Ascending aorta (tissue), 2 donors: ENCODE measurements at places on chromosomes 5 and 9. TPM values are rescaled to one million over a fixed set of nuclear protein-coding genes. Genes with fewer than 3 reads are reported as not detected.

DNA sequence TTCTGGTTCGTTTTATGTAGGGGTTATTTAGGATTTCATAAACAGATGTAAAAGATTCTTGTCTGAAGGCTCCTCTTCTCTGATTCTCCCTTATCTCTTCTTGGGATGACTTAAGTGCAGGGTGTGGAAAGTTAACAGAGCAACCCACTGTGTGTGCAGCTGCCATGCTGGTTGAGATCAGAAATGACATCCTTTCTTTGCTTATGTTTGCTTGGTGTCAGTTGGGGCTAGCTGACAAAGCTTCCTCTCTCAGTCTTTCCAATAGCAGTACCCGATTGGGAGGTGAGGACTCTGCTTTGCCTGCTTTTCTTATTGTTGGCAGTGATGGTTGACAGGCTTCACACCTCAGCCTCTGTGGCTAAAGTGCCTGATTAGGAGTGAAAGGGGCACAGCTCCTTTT is 26.5 kb downstream of the OGN start:
- no peak overlapping the region for H3K27ac ChIP-seq
- H3K27me3 ChIP-seq, result no peaks in the 10 kb centered on the region
- no peak for DNase-seq
- H3K4me3 ChIP-seq, result no peak overlapping the region
- H3K4me1 ChIP-seq, result no peaks in the 10 kb centered on the region
- H3K36me3 ChIP-seq, result no peaks in the 10 kb centered on the region

DNA sequence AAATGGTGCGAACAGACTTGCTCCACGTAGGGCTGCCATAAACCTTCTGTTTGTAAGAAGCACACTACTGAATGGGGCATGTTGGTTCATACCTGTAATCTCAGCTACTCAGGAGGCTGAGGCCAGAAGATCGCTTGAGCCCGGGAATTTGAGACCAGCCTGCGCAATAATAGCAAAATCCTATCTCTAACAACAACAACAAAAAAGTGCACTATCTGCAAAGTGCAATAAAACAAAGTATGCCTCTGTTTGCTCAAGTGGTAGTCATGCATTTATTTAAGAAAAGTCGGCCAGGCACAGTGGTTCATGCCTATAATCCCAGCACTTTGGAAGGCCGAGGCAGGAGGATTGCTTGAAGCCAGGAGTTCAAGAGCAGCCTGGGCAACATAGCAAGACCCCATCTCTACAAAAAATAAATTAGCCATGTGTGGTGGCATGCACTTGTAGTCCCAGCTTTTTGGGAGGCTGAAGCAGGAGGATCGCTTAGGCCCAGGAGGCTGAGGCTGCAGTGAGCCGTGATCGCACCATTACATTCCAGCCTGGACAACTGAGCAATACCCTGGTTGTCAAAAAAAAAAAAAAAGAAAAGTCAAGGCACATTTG is 5.2 kb downstream of the ATPSCKMT start:
- no peak overlapping the region for H3K4me3 ChIP-seq
- no peak overlapping the region for H3K27ac ChIP-seq
- peaks cover 3% of the 10 kb centered on the region for H3K4me1 ChIP-seq
- no peak for DNase-seq
- H3K36me3 ChIP-seq, result no peaks in the 10 kb centered on the region

DNA sequence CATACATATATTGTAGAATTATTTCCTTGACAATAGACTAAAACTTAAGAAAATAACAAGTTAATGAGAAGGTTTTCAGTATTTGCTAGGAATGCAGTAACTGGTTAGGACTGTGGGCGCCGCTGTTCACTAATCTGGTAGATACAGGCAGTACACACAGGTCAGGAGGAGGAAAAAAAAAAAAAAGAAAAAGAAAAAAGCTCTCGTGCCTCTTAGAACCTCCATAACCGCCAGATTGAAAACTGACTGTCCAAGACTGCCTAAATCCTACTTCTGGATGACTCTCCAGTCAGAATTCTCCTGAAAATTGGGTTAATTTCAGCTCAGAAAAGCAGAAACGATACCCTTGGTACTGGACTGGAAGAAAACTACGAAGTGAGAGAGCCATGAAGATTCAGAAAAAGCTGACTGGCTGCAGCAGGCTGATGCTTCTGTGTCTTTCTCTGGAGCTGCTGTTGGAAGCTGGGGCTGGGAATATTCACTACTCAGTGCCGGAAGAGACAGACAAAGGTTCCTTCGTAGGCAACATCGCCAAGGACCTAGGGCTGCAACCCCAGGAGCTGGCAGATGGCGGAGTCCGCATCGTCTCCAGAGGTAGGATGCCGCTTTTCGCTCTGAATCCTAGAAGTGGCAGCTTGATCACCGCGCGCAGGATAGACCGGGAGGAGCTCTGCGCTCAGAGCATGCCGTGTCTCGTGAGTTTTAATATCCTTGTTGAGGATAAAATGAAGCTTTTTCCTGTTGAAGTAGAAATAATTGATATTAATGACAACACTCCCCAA is at the start of gene PCDHGA1:
Gene PCDHGA1, plus strand, starts transcription at position 216 of the 782 bp plus-strand sequence.
- no peaks in the 10 kb centered on the region for H3K27me3 ChIP-seq
- no peaks in the 10 kb centered on the region for H3K4me1 ChIP-seq
- no peaks in the 10 kb centered on the region for H3K36me3 ChIP-seq
- no peak within 1 kb of the TSS for H3K27ac ChIP-seq
- DNase-seq, result no peak
- no peak within 1 kb of the TSS for H3K4me3 ChIP-seq

SPINK5 gene
- not detected for total RNA-seq

HSD17B3 gene
- not detected for total RNA-seq

SH2D3C gene
- total RNA-seq, result 49.5 TPM
